AG04450 (cell line): ENCODE measurements at places on chromosomes 13 and 19.

- no peak for DNase-seq
These were observed 17.8 kb upstream of the ADGRE5 start for GRCh38 chr19:14363183-14364097.

- DNase-seq, result peak; percentile 79
These were observed 295.4 kb upstream of the MAB21L1 start for GRCh38 chr13:35771898-35772297.

GRCh38 chr19:46076031-46076880 lies 35.5 kb upstream of the IGFL4 start:
- no peak for DNase-seq

GRCh38 chr13:41821238-41821594 lies 139.7 kb downstream of the VWA8 start:
- DNase-seq, result no peak

DNA sequence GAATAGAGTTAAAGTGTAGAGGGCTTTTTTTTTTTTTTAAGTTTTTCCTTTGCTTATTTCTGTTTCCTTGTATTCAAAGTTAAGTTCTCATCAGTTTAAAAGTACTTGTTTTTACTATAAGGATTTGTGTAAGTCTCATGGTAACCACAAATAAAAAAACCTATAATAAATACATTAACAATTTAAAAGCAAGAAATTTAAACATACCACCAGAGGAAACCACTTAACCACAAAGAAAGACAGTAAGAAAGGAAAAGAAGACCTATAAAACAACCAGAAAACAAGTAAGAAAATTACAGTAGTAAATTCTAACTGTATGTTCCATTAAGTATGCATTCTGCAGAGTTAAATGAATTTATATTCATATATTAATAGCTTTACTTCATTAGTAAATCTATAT lies 999.1 kb upstream of the ATXN8OS start:
- DNase-seq, result no peak

- no peak for DNase-seq
These were observed 15.4 kb upstream of the UBE2L5 start for GRCh38 chr13:30406779-30407416.

GRCh38 chr13:42924344-42924743 lies 67.7 kb downstream of the EPSTI1 start:
- DNase-seq, result no peak

GRCh38 chr13:22757530-22758120 lies 423.2 kb upstream of the SGCG start:
- no peak for DNase-seq

- no peak for DNase-seq
These were observed 46.5 kb downstream of the UTP14C start for GRCh38 chr13:52070929-52071523.
